Retina (tissue), 1 donor: ENCODE measurements at places on chromosomes 16 and 17.
A peak's percentile ranks its signal among the peaks of the same experiment; 100 is the strongest.

DNA sequence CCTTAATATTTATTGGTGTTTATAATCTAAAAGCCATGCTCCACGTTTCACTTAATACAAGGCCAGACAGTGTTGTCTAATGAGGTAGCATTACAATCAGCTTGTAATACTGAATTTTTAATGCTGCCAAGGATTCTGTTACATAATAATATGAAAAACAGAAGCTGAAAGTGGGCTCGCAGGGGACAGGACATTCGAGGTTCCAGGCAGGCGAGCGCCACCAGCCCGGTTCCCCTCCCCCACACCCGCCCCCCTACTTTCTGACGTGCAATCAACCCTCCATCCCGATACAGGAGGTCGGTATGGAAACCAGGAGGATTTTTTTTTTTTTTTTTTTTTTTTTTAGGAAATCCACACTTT, 6.2 kb upstream of the ZFHX3 start:
- DNase-seq = no peak

DNA sequence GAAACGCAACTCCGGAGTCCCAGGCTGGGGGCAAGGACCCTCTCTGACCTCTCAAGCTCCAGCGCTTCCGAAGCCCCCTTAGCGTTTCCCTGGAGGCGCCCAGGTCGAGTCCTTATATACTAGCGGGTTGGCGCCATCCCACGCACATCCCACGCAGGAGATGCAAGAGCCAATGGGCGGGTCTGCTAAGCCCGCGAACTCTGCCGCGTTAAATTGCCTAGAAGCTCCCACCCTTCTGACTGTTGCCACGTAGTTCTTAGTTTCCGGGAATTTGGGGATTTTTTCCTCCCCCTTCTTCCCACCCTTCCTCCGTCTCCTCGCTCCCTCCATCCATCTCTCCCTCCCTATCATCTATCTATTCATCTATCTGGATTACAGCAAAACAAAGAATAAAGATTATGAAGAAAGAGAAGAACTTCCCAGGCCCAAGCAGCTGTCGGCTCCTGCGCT, at the start of gene SLFN11:
TSS of gene SLFN11 (minus strand) at position 88 of the 450 bp plus-strand sequence. CDS start 9,814 bp downstream, outside the sequence.
- DNase-seq = no peak

GRCh38 chr17:80105762-80106161, 4.4 kb downstream of the GAA start:
- DNase-seq = peak; percentile 54

GRCh38 chr17:13429201-13429600, 172.5 kb downstream of the HS3ST3A1 start:
- DNase-seq = peak; percentile 30

DNA sequence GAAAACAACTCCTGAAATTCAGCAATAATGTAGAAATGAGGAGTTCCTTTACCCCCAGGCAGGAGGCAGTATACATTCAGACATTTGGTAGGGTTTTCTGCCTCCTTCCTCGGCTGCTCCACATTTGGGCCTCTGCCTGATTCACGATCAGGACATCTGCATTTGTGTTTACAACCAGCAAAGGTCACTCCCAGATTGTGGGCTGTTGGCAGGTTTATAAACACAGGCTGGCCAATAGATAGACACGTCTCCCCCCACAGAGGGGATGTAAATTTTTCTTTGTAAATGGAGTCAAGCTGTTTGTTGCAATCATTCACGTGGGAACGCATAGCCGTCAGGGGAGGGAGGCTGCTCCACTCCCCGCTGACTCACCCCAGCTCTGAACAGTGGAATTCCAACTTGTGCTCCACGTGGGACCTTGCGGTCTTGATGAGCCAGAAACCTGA, 252.1 kb upstream of the N4BP1 start:
- no peak for DNase-seq

- no peak for DNase-seq
Measured at GRCh38 chr16:29321585-29321984, 84.9 kb downstream of the NPIPB11 start.

DNA sequence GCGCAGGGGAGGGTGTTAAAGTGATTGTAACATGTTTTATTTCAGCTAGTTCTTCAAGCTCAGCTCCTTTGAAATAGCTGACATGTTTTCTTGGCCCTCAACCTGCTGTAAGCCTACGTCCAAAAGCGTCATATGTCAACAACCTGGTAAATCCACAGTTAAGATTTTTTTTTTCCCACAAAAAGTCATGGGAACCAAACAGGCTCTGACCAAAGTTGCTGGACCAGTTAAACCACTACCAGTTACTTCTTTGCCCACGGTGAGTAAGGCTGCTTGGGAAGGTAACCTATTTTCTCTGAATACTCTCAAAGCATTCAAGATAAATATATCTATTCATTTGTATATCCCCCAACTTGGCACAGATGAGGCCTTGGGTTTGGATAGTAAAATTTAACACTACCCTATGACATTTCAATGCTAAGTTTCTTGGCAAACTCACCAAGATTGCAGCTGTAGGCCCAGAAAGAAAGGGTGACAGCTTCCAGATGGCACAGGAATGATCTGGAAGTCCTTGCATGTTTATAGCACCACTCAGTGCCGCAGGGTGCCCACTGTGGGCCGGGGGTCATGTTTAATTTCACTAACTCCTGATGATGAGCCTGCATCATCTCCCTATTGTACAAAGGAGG, 166.2 kb downstream of the XYLT1 start:
- no peak for DNase-seq

DNA sequence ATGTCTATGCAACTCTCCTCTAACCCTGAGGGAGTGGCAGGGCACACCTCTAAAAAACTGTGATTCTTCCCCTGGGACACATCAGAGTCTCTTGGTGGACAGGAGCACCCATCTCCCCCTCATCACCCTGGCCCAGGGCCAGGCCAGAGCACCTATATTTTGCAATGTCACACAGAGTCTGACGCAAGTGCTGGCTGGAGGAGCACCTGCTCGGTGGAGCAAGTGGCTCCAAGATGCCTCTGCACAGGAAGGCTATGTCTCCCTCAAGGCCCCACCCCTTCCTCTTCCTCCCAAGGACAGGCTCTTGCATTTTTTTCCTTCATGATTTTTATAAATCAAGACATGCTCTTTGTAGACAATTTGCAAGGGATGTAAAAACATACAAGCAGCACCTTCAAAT, 13.3 kb downstream of the SNN start:
- no peak for DNase-seq

DNA sequence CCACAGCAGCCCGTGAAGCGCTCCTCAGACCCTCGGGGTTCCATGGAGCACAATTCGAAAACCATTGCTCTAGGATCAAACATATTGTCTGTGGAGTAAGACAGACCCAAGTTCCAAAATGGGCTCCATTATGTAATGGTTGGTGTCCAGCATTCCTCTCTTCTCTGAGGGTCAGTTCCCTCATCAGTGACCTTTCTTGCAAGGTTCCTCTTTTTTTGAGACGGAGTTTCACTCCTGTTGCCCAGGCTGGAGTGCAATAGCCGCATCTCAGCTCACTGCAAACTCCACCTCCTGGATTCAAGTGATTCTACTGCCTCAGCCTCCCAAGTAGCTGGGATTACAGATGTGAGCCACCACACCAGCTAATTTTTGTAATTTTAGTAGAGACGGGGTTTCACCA, 28.4 kb downstream of the PLXDC1 start:
- DNase-seq = no peak

- no peak for DNase-seq
Measured at GRCh38 chr17:61534414-61534813, 56.6 kb downstream of the NACA2 start.

GRCh38 chr17:78737332-78737731, 44.7 kb downstream of the CYTH1 start:
- no peak for DNase-seq

DNA sequence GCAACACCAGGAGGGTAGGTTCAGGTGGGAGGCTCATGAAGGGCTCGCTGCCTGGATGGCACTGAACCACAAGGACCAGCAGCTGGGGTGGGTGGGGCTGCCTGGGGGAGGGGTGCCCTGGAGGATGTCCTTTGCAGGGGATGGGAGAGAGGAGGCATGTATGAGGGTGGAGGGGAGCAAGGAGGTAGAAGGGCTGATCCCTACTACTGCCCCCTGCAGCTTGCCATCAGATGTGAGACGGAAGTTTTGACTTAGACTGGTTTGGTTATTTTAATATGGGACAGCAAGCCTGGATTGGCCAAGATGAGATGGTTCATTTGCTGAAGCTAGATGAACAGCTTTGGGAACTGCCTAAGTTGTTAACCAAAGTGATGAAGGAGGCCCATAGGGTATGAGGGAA, 115.9 kb downstream of the SEC14L1 start:
- no peak for DNase-seq

DNA sequence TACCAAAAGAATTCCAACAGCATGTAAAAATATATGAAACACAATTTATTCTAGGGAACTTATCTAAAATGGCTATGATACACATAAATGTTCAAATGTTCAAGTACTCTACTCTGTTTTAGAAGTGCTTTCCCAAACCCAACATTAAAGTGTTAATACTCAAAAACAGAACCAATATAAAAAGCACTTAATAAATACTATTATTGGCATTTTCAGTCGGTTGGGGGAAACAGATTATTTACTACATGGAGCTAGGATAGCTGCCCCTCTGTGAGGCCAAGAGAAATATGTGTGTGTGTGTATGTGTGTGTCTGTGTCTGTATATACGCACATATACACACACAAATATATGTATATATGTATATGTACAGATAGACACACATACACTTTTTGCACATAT, 32.1 kb upstream of the BRIP1 start:
- DNase-seq = no peak

DNA sequence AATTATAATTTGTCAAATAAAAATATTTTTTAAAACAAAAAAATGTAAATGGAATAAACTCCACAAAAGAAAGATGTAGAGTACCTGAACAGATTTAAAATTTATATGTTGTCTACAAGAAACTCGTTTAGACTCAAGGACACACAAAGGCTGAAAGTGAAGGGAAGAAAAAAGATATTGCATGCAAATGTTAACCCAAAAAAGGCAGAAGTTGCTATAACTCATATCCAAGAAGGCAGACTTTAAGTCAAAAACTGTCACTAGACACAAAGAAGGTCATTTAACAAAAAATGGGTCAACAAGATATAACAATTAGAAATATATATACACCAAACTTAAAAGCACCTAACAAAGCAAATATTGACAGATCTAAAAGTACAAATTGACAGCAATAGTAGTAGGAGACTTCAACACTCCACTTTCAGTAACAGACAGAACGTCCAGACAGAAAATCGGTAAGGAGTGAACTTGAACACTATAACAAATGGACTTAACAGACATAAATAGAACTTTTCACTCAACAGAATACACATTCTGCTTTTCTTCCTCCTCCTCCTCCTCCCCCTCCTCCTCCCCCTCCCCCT, 40.8 kb upstream of the MYLK3 start:
- DNase-seq = no peak

DNA sequence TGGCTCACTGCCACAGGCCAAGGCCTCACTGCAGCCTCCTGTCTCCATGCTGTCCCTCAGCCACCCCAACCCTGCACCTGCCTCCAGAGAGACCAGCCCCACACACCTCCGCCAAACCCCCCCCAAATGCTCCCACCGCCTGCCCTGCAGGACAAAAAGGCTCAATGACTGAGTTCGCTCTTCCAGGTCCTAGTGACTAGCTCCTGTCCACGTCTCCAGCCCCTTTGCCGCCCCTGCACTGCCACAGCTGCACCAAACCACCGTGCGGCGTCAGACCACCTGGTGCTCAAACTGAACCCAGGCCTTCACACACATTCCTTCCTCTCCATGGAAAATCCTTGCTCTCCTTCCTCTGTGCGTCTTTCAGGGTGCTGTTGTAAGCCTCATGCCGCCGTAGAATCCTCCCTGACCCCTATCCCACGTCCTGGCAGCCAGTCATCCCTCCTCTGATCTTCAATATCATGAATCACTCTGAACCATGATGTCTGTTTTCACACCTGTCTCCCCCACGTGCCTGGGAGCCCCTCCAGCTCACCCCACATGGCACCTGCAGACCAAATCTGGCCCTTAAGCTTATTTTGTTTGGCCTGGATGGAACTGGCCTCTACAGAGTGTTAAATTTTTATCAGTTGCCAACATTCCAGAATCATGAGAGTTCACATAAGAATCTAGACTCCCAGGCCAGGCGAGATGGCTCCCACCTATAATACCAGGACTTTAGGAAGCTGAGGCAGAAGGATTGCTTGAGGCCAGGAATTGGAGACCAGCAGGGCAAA, 4.3 kb upstream of the GSG1L start:
- no peak for DNase-seq

DNA sequence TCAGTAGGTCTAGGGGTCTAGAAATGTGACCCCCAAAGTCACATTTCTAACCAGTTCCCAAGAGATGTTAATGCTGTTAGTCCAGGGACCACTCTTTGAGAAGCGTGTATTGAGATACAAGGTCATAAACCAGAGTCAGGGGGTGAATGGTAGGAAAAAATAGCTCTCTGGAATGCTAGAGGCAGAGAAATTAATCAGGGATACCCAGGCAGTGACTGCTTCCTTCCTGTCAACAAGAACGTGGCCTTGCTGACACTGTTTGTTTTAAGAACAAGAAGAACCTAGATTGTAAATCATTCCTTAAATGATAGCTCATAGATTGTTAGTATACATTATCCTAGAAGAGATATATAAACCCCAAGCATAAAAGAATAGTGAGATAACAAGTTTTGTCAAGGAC, 43.8 kb downstream of the PITPNM3 start:
- no peak for DNase-seq

GRCh38 chr17:7843257-7843535, 9.2 kb downstream of the KDM6B start:
- DNase-seq = no peak

DNA sequence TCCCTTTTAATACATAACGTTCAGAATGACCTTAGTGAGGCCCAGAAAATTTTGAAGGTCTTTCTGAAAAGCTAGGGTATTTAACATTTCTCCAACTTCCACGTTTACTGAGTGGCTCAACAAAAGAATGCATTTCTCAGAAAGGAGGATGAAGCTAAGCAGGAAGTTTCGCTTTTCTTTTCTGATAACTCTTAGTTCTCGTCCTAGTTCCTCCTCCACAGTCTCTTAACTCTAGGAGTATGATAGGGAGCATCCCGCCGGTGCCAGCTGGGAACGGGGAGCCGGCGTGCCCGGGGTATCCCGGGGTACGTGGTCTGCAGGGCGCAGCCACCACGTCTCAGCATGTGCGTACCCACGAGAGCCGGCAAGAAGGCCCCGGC, 363 bp downstream of the KARS1 start:
- no peak for DNase-seq
